Cerebellar cortex (tissue), 1 donor: ENCODE measurements at places on chromosomes 4 and X.

GRCh38 chr4:109745830-109746229 lies 16.0 kb upstream of the PLA2G12A start:
- no peak for DNase-seq

DNA sequence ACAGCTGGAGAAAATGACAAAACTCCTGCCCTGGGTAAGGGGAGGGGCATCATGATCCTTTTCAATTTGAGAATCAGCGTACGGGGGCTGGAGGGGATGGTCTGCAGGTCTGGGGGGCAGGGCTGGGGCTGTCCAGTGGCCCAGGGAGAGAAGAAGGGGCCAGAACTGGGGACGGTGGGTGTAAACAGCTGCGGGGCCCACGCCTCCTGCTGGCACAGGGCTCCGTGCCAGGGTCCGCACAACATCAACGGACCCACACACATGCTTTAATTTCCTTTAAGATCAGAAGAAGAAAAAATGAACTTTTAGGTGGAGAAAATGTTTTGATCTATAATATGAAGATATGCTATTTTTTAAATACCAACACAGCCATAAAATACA lies 52.1 kb downstream of the PSAPL1 start:
- no peak for DNase-seq

- DNase-seq = no peak
Observed at GRCh38 chrX:70834589-70834988, 73.9 kb downstream of the TEX11 start.

DNA sequence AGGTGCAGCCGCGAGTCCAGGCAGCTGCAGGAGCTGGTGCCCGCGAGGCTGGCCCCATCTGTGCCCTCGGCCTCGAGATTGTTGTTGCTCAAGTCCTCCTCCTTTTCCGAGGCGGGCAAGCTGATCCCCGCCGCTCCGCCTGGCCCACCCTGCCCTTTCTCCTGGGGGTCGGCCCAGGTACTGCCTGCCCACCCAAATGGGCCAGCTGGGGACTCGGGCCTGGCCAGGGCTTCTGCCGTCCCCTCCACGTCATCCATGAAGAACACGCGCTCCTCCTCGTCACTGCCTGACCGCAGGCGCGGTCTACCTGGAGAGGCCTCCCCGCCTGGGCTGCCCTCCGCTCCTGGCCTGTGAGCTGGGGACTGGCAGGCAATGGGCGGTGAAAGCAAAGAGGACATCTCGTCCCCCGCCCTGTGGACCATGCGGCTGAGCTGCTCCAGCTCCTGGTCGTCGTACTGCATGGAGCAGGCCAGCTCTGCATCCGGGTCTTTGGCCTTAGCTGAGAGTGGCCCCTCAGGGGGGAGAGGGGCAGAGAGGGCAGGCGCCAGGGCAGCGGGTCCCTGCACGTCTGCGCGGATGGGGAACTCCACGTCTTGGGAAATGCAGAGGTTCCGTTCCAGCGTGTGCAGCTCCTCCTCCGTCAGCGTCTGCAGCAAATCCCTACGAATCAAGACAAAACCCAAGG lies 43.1 kb upstream of the MXD4 start:
- no peak for DNase-seq
